ENCODE measurements at places on chromosomes 1 and 21. TPM values are rescaled to one million over a fixed set of nuclear protein-coding genes. Genes with fewer than 3 reads are reported as not detected.

The DNAI4 gene
- total RNA-seq, result 2.6 TPM

DNA sequence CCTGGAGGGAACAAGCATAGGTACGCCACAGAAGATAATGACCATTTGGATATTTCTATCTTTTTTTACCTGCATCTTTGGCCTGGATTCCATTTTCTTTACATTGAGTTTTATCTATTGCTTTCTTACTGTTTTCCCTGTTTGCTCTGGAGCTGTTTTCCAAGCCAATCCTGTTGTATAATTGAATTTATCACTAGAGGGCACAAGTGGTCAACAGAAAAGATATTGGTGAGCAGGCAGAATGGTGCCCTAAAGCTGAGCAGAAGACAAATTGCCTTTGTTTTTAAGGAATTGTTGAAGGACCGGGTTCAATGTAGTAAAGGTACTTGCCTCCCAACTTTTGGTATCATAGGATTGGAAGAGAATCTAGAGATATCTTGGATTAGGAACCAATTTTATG is 152.8 kb downstream of the PPP1R12B start:
- no peaks in the 10 kb centered on the region for H3K36me3 ChIP-seq
- H3K27me3 ChIP-seq, result no peaks in the 10 kb centered on the region
- DNase-seq, result no peak
- H3K4me1 ChIP-seq, result peaks cover 19% of the 10 kb centered on the region
- H3K4me3 ChIP-seq, result no peak overlapping the region
- no peak overlapping the region for H3K27ac ChIP-seq

- H3K36me3 ChIP-seq, result peaks cover under 1% of the 10 kb centered on the region
- peak; percentile 43 for DNase-seq
- no peaks in the 10 kb centered on the region for H3K27me3 ChIP-seq
- no peak overlapping the region for H3K27ac ChIP-seq
- H3K4me3 ChIP-seq, result no peak overlapping the region
- H3K4me1 ChIP-seq, result peaks cover 4% of the 10 kb centered on the region
Observed at GRCh38 chr1:31434979-31435378, 22.0 kb downstream of the SERINC2 start.

The TTLL10 gene
- not detected for total RNA-seq

The GNG4 gene
- 4.2 TPM for total RNA-seq

All from SJSA1 (cell line).